ENCODE measurements at places on chromosomes 2 and 18. TPM values are rescaled to one million over a fixed set of nuclear protein-coding genes. Genes with fewer than 3 reads are reported as not detected.

- H3K36me3 ChIP-seq: no peaks in the 10 kb centered on the region
- no peak overlapping the region for H3K4me3 ChIP-seq
- no peaks in the 10 kb centered on the region for H3K4me1 ChIP-seq
- no peak overlapping the region for H3K27ac ChIP-seq
- DNase-seq: peak; percentile 32
- H3K27me3 ChIP-seq: peaks cover 6% of the 10 kb centered on the region
Observed at GRCh38 chr2:6748406-6749067, 117.2 kb downstream of the CMPK2 start.

GRCh38 chr2:86025229-86025820 lies 80.4 kb downstream of the POLR1A start:
- H3K27me3 ChIP-seq: no peaks in the 10 kb centered on the region
- H3K4me3 ChIP-seq: no peak overlapping the region
- no peaks in the 10 kb centered on the region for H3K4me1 ChIP-seq
- no peak overlapping the region for H3K27ac ChIP-seq
- no peak for DNase-seq

GRCh38 chr18:51658436-51658835 lies 461.0 kb upstream of the MEX3C start:
- no peak overlapping the region for H3K4me3 ChIP-seq
- no peak overlapping the region for H3K27ac ChIP-seq
- DNase-seq: no peak
- H3K36me3 ChIP-seq: no peaks in the 10 kb centered on the region
- H3K27me3 ChIP-seq: no peaks in the 10 kb centered on the region

Gene TTC31
- 20.1 TPM for total RNA-seq

DNA sequence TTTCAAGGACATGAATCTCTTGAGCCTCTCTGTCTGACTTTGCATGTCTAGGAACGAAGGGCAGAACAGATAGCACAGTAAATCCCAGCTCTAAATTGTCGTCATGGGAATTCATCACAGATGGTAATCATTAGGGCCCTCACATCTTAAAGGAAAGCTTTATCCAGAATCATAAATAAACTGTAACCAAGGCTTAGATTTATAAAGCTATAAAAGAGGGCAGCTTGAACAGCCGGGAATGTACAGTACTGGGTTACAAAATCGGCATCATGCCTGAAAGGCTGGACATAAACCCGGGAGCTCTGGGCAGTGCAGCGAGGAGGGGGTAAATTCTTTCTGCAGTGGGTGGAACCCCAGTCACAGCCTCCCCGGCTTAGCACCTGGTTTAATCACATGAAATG lies 144.4 kb downstream of the GFPT1 start:
- H3K4me1 ChIP-seq: no peaks in the 10 kb centered on the region
- no peaks in the 10 kb centered on the region for H3K36me3 ChIP-seq
- no peak overlapping the region for H3K4me3 ChIP-seq
- H3K27me3 ChIP-seq: no peaks in the 10 kb centered on the region

DNA sequence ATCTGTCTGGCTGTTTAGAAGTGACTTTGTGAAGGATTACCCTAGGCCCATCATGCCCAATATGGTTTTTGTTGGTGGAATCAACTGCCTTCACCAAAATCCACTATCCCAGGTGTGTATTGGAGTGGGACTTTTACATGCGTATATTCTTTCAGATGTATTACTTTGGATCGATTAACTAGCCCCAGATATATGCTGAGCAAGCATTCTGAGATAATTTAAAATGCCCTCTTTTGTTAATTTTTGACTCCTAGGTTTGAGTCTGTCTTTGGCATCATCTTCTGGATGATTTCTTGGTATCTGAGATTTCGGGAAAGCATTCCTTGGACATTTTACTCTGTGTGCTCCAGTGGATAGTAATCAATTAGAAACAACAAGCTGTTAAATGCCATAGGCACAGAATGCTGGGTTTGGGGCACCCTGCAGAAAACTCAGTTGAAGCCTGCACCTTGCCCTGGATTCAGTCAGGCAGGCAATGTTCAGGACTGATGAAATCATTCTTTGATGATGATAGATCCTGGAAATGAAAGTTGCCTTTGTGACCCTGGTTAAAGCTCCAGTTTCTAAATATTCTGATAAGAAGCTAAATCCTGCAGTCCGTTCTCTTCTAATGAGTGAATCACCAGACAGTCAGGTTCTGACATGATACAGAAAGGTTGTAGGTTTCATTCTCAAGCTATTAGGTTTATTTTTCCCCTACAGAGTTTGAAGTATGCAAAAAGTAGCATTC lies 1.1 kb downstream of the UGT1A1 start:
- 0 out of 2 replicates have a peak overlapping the region, but pooled peaks have one; percentile 10 for H3K27ac ChIP-seq
- no peak overlapping the region for H3K4me3 ChIP-seq
- H3K27me3 ChIP-seq: no peaks in the 10 kb centered on the region
- peaks cover 11% of the 10 kb centered on the region for H3K4me1 ChIP-seq
- DNase-seq: no peak

Gene GAREM1
- total RNA-seq: 10.2 TPM

DNA sequence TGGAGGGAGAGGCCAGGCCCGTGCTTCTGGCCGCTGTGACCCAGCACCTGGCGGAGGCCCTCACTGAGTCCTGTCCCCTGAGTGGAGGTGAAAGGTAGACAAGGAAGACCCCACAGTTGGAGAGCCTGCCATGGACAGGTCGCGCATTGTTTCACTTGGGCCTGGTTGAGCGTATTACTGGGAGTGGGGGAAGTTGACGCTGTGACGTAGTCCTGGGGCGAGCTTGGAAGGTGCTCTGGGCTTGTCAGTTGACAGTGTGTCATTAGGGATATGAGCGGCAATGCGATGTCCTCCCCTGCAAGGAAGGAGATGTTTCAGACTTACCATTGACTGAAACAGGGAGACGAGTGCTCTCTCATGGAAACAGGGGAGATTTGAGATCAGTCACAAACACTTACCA lies 127.1 kb downstream of the SH3RF3 start:
- H3K27ac ChIP-seq: no peak overlapping the region
- H3K4me1 ChIP-seq: no peaks in the 10 kb centered on the region
- H3K4me3 ChIP-seq: no peak overlapping the region
- no peaks in the 10 kb centered on the region for H3K36me3 ChIP-seq

GRCh38 chr18:8726281-8726680 lies 20.9 kb downstream of the MTCL1 start:
- no peaks in the 10 kb centered on the region for H3K27me3 ChIP-seq
- H3K27ac ChIP-seq: no peak overlapping the region
- H3K4me1 ChIP-seq: peaks cover 27% of the 10 kb centered on the region
- DNase-seq: no peak
- no peak overlapping the region for H3K4me3 ChIP-seq

DNA sequence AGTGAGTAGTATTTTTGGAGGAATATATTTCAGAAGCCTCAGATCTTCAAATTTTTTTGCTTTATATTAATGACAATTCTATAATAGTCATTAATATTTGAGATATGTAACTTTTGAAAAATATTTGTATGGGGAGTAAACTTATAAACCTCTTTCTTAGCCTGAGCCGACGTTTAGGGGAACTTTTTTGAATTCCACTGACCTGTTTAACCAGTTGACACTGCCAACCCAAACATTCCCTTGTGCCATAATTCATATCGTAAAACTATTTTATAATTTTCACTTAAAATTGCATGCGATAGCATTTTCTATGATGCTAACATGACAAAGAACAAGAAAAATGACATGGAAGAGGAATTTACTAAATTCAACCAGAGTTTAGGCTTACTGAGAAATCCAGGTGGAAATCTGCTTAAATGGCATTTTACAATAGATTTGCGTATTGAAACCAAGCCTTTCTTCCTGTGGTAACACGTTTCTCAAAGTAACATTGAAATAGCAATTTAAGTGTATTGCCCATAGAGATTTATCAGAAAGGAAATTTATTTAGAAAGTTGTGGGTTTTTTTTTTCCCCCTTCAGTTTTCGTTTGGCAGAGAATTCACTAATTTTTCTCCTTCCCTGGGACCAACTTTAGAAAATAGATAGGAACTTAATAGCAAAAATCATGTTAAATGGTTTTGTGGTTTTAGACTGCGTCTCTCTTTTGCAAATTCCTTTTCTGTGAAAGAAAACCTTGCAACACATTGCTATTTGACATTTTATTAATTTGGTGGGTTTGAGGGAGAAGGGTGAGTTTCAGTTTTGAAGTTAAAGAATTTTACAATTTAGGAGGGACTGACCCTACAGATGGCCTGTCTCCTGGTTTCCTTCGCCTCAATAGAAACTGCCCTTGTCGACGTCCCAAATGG lies 77.4 kb downstream of the TANC1 start:
- DNase-seq: no peak
- H3K4me3 ChIP-seq: no peak overlapping the region
- no peaks in the 10 kb centered on the region for H3K27me3 ChIP-seq
- no peaks in the 10 kb centered on the region for H3K4me1 ChIP-seq
- no peaks in the 10 kb centered on the region for H3K36me3 ChIP-seq

DNA sequence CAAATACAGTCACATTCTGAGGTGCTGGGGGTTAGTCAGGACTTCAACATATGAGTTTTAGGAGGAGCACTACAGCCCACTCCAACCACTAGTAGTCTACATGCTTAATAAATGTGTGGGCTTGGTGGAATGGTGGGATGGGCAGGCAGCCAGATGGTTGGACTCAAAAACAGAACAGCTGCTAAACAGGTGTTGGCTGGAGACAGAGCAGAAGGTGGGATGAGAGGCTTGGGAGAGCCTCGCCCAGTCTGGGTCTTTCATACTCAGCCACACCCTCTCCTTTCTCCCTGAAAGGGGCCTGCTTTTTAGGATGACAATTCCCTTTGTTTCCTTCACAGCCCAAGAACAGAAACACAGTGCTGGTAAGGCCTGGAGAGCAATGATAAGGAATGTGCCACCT lies 143.9 kb upstream of the KLHL29 start:
- no peaks in the 10 kb centered on the region for H3K4me1 ChIP-seq
- peaks cover 75% of the 10 kb centered on the region for H3K27me3 ChIP-seq
- no peak overlapping the region for H3K4me3 ChIP-seq
- no peak overlapping the region for H3K27ac ChIP-seq
- H3K36me3 ChIP-seq: no peaks in the 10 kb centered on the region
- no peak for DNase-seq

GRCh38 chr2:202099515-202099914 lies 26.5 kb downstream of the KIAA2012 start:
- no peaks in the 10 kb centered on the region for H3K27me3 ChIP-seq
- no peak overlapping the region for H3K4me3 ChIP-seq
- no peaks in the 10 kb centered on the region for H3K36me3 ChIP-seq

- no peak overlapping the region for H3K27ac ChIP-seq
- H3K4me1 ChIP-seq: peaks cover 19% of the 10 kb centered on the region
- no peak for DNase-seq
- H3K36me3 ChIP-seq: no peaks in the 10 kb centered on the region
- H3K4me3 ChIP-seq: no peak overlapping the region
Observed at GRCh38 chr18:3584266-3584861, 134.4 kb downstream of the TGIF1 start.

Gene TFPI
- total RNA-seq: 35.5 TPM

- no peaks in the 10 kb centered on the region for H3K36me3 ChIP-seq
- H3K27ac ChIP-seq: no peak overlapping the region
- no peaks in the 10 kb centered on the region for H3K27me3 ChIP-seq
- DNase-seq: no peak
Observed at GRCh38 chr2:10845640-10846039, 33.1 kb upstream of the PDIA6 start.

GRCh38 chr2:223420048-223420447 lies 182.1 kb downstream of the SCG2 start:
- H3K4me3 ChIP-seq: no peak overlapping the region
- no peaks in the 10 kb centered on the region for H3K36me3 ChIP-seq
- no peak overlapping the region for H3K27ac ChIP-seq
- no peaks in the 10 kb centered on the region for H3K27me3 ChIP-seq

DNA sequence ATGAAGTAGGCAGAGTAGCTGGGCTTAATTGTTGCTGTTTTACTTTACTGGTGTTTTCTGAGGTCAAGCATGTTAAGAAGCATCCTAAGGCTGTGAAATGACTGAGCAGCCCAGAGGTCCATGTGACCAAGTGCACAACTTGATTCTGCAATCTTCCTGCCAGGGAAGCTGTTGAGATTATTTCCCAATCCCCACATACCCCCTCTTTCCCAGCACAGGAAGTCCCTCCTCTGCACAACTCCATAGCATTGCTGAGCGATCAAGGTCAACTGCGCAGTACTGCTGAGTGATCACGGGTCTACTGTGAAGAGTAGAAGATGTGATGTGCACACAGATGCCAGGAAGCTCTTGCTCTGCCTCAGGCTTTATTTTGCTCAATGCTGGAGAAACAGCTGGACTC lies 105.8 kb downstream of the GALNT14 start:
- H3K4me1 ChIP-seq: no peaks in the 10 kb centered on the region
- H3K36me3 ChIP-seq: peaks cover 11% of the 10 kb centered on the region
- DNase-seq: no peak
- no peak overlapping the region for H3K27ac ChIP-seq
- H3K27me3 ChIP-seq: no peaks in the 10 kb centered on the region

DNA sequence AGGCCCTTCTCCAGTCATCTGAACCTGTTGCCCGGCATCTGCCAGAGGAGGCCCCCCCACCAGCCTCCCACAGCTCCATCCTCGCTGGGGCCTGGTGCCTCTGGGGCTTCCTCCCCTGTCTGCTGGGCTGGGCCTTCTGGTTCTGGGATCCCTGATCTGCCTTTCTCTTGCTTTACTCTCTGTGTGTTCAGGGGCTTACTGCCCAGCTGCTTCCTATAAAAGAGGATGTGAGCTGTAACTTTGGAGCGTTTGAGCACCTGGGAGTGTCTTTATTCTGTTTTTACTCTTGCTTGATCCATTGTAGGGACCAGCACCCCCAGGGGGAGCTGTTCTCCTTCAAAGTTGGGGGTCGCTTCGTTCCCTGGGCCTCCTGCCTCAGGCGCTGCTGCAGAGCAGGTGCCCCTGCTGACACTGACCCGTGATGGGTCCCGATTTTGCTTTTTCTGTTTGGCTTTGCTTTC lies 23.1 kb upstream of the FAHD2A start:
- no peak for DNase-seq
- H3K36me3 ChIP-seq: no peaks in the 10 kb centered on the region

GRCh38 chr18:59547581-59548182 lies 149.5 kb downstream of the CCBE1 start:
- H3K36me3 ChIP-seq: no peaks in the 10 kb centered on the region
- no peak for DNase-seq
- no peaks in the 10 kb centered on the region for H3K4me1 ChIP-seq
- no peak overlapping the region for H3K4me3 ChIP-seq
- no peak overlapping the region for H3K27ac ChIP-seq
- H3K27me3 ChIP-seq: no peaks in the 10 kb centered on the region

DNA sequence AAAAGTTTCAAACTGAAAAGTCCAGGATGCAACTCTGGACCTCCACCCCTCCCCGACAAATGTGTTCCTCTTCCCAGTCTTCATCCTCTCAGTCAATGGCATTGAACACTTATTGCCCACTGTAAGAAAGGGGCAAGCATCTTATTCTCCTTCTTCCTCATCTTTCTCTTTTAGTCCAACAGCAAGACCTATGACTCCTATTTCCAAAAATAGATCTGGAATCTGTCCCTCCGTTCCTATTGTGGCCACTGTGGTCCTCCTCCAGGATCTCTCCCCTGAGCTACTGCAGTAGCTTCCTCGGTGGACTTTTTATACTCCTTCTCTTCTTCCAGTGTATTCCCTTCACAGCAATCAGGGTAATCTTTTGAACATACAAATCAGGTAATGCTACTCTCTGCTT lies 28.0 kb upstream of the ARHGAP25 start:
- no peaks in the 10 kb centered on the region for H3K27me3 ChIP-seq
- no peaks in the 10 kb centered on the region for H3K36me3 ChIP-seq
- H3K4me1 ChIP-seq: no peaks in the 10 kb centered on the region
- no peak overlapping the region for H3K4me3 ChIP-seq
- H3K27ac ChIP-seq: no peak overlapping the region
- DNase-seq: no peak

Gene ATP6V1B1
- 13.9 TPM for total RNA-seq

GRCh38 chr2:82526277-82526676 lies 1932.8 kb downstream of the SUCLG1 start:
- no peak for DNase-seq
- no peak overlapping the region for H3K27ac ChIP-seq
- H3K36me3 ChIP-seq: no peaks in the 10 kb centered on the region

Data from PC-9 (cell line).